Caco-2 (cell line): ENCODE measurements at places on chromosomes 2 and 18.

DNA sequence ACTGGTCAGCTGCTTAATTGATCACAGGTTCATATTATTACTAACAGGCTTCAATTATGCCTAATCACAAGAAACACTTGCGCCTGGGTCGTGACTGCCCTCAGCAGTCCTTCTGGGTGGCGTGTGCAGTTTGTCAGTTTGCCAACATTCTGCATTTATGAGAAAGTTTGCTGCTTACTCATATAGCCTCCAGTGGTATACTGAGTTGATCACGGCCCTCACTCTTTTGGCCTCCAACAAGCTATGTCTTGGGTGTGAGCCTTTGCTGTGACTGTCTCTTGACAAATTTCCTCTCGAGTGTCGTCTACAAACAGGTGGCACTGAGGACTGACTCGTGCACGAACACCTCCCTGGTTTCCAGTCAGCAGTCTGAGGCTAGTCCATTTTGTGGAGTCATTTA is 27.3 kb downstream of the DCDC2C start:
- DNase-seq = no peak

DNA sequence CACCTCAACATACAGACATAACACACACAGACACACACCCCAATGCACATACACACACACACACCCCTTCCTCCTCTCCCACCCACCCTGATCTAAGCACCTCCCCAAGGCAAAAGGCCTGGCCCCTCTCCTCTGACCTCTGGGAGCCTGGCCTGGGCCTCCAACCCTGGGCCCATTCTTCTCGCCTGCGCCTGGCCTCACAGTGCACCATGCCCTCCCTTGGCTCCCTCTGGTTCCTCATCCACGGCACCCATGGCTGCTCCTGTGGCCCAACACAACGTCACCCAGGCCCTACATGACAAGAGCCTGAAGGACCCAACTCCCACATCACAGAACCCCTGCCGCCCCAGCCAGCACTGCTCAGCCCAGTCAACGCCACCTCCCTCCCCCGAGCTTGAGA is 281.3 kb downstream of the CELF4 start:
- DNase-seq = no peak

GRCh38 chr18:63970809-63971205 is 926 bp downstream of the SERPINB8 start:
- DNase-seq = peak; percentile 43

- no peak for DNase-seq
These were observed 5.1 kb downstream of the TIMM21 start for GRCh38 chr18:74153377-74153776.

DNA sequence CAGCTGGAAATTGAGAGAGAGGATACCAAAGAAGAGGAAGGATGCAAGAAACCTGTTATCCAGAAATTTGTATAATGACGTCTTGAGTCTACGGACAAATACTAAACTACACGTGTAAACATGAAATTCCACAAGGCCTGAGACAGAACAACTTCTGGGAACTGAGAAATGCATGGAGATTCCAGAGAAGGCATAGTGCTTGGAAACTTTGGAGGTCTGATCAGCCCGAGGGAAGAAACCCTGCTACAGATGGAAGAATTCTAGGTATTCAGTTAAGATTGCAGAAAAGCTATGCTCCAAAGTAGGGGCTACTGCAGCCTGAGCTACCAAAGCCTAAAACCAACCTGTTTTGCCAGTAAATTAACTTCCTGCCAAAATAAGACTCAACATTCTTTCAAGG is 120.4 kb downstream of the PDCL3 start:
- DNase-seq = no peak

- DNase-seq = no peak
These were observed 1.2 kb upstream of the TNS1 start for GRCh38 chr2:218003981-218004419.
